IPS DF 6.9 (cell line): ENCODE measurements at places on chromosomes 13 and 19.

DNA sequence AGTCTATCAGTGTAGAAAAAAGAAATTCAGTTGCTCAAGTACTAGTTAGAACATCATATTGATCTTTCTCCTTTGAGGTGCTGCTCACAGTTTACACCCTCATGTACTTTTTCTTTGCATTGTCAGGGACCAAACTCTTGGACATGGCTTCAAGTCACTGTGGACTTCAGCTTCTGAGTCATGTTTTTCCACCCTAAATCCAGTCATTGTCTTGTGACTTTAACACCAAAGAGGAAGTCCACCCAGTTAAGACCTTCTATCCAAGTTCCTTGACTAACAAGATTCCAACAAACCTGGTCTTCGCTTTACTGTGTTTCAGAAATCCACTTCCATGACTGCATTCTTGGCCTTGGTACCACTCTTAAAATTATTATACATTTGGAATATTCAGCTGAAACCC, 206.7 kb upstream of the ARGLU1 start:
- no peak for DNase-seq

GRCh38 chr19:49427855-49428546, 2.8 kb downstream of the GFY start:
- no peak for DNase-seq

DNA sequence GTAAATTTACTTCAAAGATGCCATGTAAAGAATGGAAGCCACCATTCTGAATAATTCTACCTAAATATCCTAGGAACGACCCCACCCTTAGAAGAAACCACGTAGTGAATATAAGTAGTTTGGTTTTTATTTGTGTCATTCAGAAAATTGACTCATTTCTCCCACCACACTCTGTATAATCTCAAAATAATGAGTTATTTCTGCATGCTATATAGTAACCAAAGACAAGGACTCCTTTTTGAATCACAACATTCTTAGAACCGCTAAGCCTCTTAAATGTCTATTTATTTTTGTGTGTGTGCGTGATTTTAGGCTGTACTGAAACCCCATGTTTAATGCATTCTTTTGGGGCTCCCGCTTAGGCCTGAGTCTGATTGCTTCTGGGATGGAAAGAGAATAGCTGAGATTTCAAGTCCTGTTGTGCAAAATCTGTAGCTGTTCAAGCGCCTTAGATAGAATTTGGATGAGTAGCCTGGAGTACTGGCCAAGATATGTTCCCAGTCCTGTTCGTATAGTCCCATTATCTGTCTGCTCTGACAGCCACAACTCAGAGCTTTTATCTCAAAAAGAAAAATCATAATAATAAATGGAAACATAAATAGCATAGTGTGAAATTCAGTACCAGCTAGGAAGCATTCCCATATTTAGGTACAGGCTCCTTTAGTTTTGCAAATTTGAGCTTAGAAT, 532.4 kb upstream of the NBEA start:
- DNase-seq: no peak

GRCh38 chr13:102628559-102628958, 31.8 kb downstream of the TPP2 start:
- DNase-seq: no peak

- no peak for DNase-seq
These were observed 13.1 kb downstream of the UPF1 start for GRCh38 chr19:18844806-18845329.

GRCh38 chr19:44142059-44142433, 692 bp downstream of the ZNF234 start:
- DNase-seq: no peak

GRCh38 chr13:98054301-98054700, 88.6 kb upstream of the FARP1 start:
- DNase-seq: no peak

DNA sequence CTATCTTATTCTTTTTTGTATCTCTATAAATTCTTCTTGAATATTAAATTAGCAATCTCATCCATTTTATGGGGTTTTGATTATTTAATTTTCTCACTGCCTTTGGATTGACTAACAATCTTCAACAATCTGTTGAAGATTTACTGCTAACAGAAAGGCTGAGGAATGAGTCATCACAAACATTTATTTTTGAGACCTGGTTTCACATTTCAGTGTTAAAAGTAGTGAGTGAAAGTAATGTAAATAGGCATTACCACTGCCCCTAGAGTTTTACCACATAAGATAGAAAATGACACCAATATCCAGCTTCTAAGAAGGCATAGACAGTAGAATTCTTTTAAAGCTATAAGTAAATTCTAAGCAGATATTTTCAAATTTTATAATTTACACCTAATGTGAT, 472.8 kb downstream of the OLFM4 start:
- DNase-seq: no peak

GRCh38 chr13:39397226-39397895, 205.6 kb downstream of the LHFPL6 start:
- DNase-seq: no peak

GRCh38 chr19:35895911-35896642, 4.3 kb downstream of the NFKBID start:
- DNase-seq: no peak

GRCh38 chr19:6533746-6534418, 3.1 kb downstream of the TNFSF9 start:
- DNase-seq: no peak

DNA sequence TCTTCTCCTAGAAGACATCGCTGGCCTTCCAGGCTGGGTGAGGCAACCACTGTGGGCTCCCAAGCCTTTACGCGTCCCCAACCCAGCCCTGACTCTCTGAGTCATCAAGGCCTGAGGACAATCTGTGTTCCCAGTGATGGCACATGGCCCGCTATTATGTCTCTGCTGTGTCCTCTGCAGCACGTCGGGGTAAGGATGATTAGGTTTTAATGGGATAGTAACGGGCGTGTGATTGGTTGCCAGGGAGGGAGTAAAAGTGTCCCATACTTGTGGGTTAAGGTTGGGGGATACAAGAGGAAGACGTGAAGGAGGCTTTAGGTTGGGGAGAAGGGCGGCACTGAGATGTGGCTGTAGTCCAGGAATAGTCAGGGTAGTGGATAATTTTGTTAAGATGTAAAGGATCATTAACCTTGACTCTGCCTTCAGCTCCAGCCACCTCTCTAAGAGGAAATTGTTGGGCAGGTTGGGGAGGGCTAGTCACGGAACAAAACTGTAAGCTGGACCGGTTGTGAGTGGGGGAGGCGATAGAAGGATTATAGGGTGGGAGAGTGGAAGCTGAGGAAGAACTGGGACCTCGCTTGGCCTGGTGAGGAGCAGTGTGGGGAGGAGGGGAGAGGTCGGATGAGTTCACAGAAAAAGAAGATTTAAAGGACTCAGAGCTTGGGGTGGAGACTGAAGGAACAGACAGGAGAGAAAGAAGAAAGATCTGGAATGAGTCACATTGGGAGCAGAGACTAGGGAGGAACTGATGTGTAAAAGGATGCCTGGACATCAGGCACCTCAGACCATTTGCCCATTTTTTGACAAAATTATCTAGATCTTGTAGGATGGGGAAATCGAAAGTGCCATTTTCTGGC, 27.9 kb upstream of the IGFL1 start:
- no peak for DNase-seq

DNA sequence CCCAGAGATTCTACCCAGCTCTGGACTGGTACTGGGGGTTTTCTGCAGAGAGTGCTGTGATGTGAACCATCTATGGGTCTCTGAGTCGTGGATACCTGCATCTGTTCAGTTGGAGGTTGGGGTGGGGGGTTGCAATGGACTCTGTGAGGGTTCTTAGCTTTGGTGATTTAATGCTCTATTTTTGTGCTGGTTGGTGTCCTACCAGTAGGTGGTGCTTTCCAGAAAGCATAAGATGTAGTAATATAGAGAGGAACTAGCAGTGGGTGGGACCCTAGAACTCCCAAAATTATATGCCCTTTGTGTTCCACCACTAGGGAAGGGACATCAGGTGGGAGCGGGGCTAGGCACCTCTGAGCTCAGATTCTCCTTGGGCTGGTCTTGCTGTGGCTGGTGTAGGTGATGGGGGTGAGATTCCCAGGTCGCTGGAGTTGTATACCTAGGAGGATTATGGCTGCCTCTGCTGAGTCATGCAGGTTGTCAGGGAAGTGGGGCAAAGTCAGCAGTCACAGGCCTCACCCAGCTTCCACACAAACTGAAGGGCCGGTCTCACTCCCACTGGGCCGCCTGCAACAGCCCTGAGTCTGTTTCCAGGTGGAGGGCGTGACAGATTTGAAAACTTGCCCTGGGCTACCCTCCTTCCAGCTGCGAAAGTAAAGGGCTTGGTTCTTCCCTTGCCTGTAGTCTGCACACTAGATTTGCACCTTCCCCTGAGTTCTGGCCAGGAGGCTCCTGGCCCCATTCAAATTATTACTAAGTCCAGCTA, 573.0 kb upstream of the SLITRK1 start:
- DNase-seq: no peak

DNA sequence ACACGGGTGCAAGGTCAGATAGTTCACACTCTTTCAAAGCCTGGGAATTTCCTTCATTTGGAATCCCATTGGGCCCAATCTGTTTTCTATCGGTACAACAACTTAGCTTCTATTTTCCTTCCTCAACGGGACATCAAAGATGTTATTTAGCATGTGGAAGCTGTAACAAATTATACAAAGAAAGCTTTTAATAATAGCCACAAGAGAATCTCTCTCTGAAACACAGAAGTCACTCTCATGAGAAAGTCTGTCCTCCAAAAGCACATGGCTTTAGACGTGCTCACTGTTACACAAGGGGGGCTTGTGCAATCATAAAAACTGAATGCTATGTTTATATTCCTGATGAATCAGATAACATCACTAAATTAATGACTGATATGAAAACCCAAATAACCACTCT, 28.9 kb upstream of the CYSLTR2 start:
- DNase-seq: no peak

DNA sequence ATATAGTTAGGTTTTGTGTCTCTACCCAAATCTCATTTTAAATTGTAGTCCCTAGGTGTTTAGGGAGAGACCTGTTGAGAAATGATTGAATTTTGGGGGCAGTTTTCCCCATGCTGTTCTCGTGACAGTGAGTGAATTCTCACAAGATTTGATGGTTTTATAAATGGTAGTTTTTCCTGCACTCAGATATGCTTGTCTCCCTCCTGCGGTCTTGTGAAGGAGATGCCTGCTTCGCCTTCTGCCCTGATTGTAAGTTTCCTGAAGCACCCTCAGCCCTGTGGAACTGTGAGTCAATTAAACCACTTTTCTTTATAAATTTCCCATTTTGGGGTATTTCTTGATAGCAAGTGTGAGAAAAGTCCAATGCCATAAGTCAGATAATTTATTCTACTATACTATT, 1977.5 kb upstream of the PCDH20 start:
- no peak for DNase-seq

DNA sequence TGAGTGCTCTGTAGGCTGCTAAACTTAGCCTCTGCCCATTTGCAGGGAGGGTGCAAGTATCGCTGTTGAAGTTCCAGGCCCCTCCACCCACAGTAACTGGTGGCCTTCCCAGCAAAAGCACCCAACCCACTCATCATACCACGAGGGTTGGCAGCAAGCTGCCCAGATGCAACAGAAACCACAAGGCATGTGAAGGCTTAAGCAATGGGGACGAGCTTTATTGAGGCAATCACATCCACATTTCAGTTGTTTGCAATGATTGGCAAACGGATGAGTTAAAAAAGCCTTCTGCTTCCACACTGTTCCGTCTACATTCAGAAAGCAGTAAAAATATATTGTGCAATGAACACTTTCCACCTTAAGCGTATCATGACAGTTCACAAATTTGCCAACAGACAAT, 10.3 kb downstream of the GJB6 start:
- DNase-seq: no peak

GRCh38 chr19:15923702-15924101, 10.6 kb downstream of the CYP4F11 start:
- DNase-seq: no peak

- DNase-seq: no peak
These were observed 32.5 kb downstream of the SPC24 start for GRCh38 chr19:11123114-11123513.

DNA sequence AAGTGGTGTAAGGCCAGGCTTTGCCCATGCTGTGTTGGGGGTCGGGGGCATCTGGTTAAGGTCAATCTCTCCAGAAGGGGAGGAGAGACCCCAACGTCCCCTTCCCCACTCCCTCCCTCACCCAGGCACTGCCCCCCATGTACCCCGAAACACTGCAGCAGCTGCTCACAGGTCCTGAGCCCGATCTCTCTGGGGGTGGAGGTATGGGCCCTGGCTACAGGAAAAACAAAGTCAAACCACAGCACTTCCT, 10.2 kb downstream of the CAPN12 start:
- no peak for DNase-seq

DNA sequence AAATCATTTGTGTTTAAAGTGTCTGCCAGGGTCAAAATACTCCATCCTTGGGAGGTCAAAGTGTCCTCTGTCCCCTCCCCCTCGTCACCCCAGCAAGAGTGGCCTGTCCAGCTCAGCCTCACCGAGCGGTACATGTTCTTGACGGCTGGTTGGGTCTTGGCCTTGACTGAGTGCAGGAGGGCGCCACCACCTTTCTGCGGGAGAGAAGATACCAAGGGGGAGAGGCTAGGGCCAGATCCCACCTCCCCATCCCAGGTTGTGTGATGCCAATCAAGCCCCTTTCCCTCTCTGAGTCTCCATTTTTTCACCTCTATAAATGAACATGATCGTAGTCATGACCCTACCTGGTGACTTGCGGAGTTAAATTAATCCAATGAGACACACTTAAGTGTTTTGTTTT, 6.1 kb downstream of the CRB3 start:
- no peak for DNase-seq

- DNase-seq: no peak
These were observed 179.9 kb upstream of the TSHZ3 start for GRCh38 chr19:31529121-31529520.

DNA sequence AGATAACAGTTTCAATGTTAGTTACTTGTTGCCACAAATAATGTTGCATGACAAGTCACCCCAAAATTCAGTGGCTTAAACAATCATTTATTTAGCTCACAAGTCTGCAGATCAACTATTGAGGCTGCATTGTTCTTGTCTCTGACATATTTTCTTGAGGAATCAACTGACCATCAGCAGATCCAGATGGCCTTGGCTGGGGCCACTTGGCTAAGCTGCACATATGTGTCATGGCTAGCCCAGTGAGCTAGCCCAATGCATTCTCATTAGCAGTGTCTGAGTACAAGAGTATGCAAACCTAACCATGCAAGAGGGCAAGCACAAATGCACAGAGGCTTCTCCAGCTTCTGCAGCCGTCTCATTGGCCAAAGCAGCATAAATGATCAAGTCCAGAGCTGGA, 180.4 kb downstream of the DNAJC15 start:
- DNase-seq: no peak

DNA sequence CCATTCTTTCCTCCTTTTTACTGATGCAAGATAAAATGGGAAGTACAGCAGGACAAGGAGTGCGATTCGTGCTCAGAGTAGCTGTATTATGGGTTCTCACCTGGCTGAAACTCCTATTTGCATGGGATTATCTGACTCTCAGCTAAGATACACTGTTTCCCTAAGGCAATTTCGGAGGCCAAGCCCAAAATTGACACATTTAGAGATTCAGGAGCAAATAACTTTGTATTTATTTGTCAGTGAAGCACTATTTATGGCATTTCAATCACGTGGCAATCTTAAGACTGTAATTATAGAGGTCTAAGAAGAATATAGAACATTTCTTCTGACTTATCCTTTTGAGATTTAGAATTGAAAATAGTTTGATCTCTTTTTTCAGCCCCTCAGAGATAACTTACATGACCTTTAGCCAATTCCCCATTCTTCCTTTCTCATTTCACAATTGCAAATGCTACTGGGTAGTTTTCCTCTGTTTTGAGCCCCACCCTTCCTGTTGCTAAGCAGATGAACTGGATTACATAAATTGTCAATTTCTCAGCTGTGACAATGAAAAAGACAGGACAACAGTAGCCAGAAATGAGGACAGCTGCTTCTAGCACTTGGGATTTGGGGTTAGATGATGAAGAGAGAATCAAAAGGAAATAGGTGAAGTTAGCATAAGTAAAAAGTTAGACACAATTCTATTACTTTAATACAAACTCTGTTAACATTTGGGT, 122.7 kb upstream of the FRY start:
- no peak for DNase-seq
